ENCODE measurements at places on chromosomes 3 and 15. TPM values are rescaled to one million over a fixed set of nuclear protein-coding genes. Genes with fewer than 3 reads are reported as not detected.

The MESP2 gene
- 0.77 TPM for total RNA-seq

The ANKRD63 gene
- total RNA-seq: not detected

The NPAP1 gene
- total RNA-seq: not detected

The CAMKV gene
- under 0.01 TPM for total RNA-seq

The SMCO1 gene
- 0.28 TPM for total RNA-seq

The SLC12A8 gene
- total RNA-seq: 12.4 TPM

The KBTBD13 gene
- total RNA-seq: not detected

The CCDC54 gene
- total RNA-seq: not detected

The TNNC1 gene
- total RNA-seq: 2.5 TPM

The MORC1 gene
- not detected for total RNA-seq

The DMXL2 gene
- total RNA-seq: 28.5 TPM

The MKRN2OS gene
- not detected for total RNA-seq

The AHSG gene
- not detected for total RNA-seq

The EIF4E3 gene
- total RNA-seq: 0.58 TPM

The TMEM266 gene
- total RNA-seq: not detected

The RNU5B-1 gene
- not detected for total RNA-seq

The INKA1 gene
- 4.6 TPM for total RNA-seq

The TMC3 gene
- total RNA-seq: 3.9 TPM

The REC114 gene
- total RNA-seq: not detected

All from regular cardiac myocyte (primary cell).